Hair follicle dermal papilla cell (primary cell): ENCODE measurements at places on chromosomes 12 and 14. TPM values are rescaled to one million over a fixed set of nuclear protein-coding genes. Genes with fewer than 3 reads are reported as not detected.

The POTEG gene
- total RNA-seq = not detected in 2 replicates

The RERG gene
- 0.24 TPM in 1 of 2 replicates, not detected in the other for total RNA-seq

The AICDA gene
- total RNA-seq = not detected in 2 replicates

The MTHFD1 gene
- total RNA-seq = 34.6 and 45.6 TPM in 2 replicates

The GDF3 gene
- total RNA-seq = not detected in 2 replicates

The TBX5 gene
- total RNA-seq = 0.12 TPM in 1 of 2 replicates, not detected in the other

The ZDHHC22 gene
- total RNA-seq = not detected in 2 replicates

The KCNC2 gene
- total RNA-seq = not detected in 2 replicates

The BDKRB1 gene
- 0.61 and 0.65 TPM in 2 replicates for total RNA-seq

The CYP27B1 gene
- total RNA-seq = 1.2 and 1.9 TPM in 2 replicates

The AVPR1A gene
- total RNA-seq = 1.2 and 6.2 TPM in 2 replicates

The ADGRD1 gene
- total RNA-seq = under 0.01 and 0.36 TPM in 2 replicates

The TMCC3 gene
- total RNA-seq = 0.24 and 0.49 TPM in 2 replicates

The CLEC4D gene
- total RNA-seq = not detected in 2 replicates

The DIO2 gene
- total RNA-seq = 5.8 and 31.8 TPM in 2 replicates

The GABARAPL1 gene
- total RNA-seq = 49.1 and 58.6 TPM in 2 replicates

The KRT6C gene
- not detected in 2 replicates for total RNA-seq

The TESPA1 gene
- total RNA-seq = not detected in 2 replicates

The PMEL gene
- total RNA-seq = 1.1 and 2.9 TPM in 2 replicates

The HOXC9 gene
- not detected in 2 replicates for total RNA-seq

The CHMP4A gene
- 19.1 and 25.4 TPM in 2 replicates for total RNA-seq

The C2CD5 gene
- total RNA-seq = 20.5 and 25.2 TPM in 2 replicates

The PPP1CC gene
- 85.4 and 91.8 TPM in 2 replicates for total RNA-seq

The PYGL gene
- total RNA-seq = 143 and 152 TPM in 2 replicates

The ALDH1L2 gene
- 58.7 and 66.9 TPM in 2 replicates for total RNA-seq

The LRIG3 gene
- 120 and 139 TPM in 2 replicates for total RNA-seq

The CCND2 gene
- 2.6 and 2.7 TPM in 2 replicates for total RNA-seq

The ASIC1 gene
- total RNA-seq = 1.6 and 1.9 TPM in 2 replicates

The KRT79 gene
- not detected in 2 replicates for total RNA-seq

The GALNT6 gene
- total RNA-seq = 42.2 and 48.9 TPM in 2 replicates

The DPPA3 gene
- total RNA-seq = not detected in 2 replicates

The FGF6 gene
- total RNA-seq = not detected in 2 replicates

The SLCO1B1 gene
- not detected in 2 replicates for total RNA-seq

The KLRC1 gene
- total RNA-seq = not detected in 2 replicates

The FOXN4 gene
- not detected in 2 replicates for total RNA-seq

The TPPP2 gene
- total RNA-seq = not detected in 2 replicates

The SOX5 gene
- total RNA-seq = 0.49 and 0.97 TPM in 2 replicates

The GZMH gene
- total RNA-seq = not detected in 2 replicates

The SCN8A gene
- total RNA-seq = 37.4 and 50.6 TPM in 2 replicates

The HECTD1 gene
- total RNA-seq = 168 and 225 TPM in 2 replicates

The CDK2 gene
- 14.1 and 17.7 TPM in 2 replicates for total RNA-seq

The EPYC gene
- not detected in 2 replicates for total RNA-seq

The CD4 gene
- total RNA-seq = 1.7 and 3.2 TPM in 2 replicates

The CIROP gene
- total RNA-seq = 0.12 TPM in 1 of 2 replicates, not detected in the other

The E2F7 gene
- 0.49 and 0.97 TPM in 2 replicates for total RNA-seq

The TPH2 gene
- not detected in 2 replicates for total RNA-seq

The FOXN3 gene
- 47.0 and 66.7 TPM in 2 replicates for total RNA-seq

The TAS2R8 gene
- 0.12 TPM in 1 of 2 replicates, not detected in the other for total RNA-seq

The MOK gene
- total RNA-seq = 13.8 and 15.3 TPM in 2 replicates

The NAP1L1 gene
- 158 and 171 TPM in 2 replicates for total RNA-seq
